ENCODE measurements at places on chromosomes 12 and 14.

- no peak for DNase-seq
Measured at GRCh38 chr14:71361336-71361735, 454.1 kb downstream of the PCNX1 start.

GRCh38 chr12:75439930-75440329 is 40.6 kb upstream of the GLIPR1 start:
- no peak for DNase-seq

- no peak for DNase-seq
Measured at GRCh38 chr12:70049596-70050360, 193.5 kb upstream of the CNOT2 start.

- no peak for DNase-seq
Measured at GRCh38 chr12:130300737-130301535, 36.8 kb upstream of the PIWIL1 start.

DNA sequence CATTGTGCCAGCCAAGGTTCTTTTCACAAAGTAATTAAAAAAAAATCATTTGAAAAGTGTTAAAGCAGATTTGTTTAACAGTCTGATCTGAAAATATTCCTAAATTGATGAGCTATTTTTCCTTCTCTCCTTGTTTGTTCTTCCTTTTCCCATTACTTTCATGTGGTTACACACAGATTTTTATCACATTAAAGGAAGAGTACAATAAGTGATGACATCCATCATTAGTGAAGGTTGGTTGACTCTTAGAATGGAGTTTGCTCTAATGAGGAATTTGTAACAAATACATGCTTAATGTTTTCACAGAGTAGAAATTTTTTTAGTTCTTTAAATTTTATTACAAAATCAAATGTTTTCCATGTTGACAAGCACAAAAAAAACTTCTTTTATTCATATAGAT is 18.9 kb upstream of the TOMM20L start:
- no peak for DNase-seq
